ENCODE measurements at places on chromosomes 5 and 9.

GRCh38 chr5:69084195-69084594, 9.6 kb upstream of the SLC30A5 start:
- no peak for DNase-seq

DNA sequence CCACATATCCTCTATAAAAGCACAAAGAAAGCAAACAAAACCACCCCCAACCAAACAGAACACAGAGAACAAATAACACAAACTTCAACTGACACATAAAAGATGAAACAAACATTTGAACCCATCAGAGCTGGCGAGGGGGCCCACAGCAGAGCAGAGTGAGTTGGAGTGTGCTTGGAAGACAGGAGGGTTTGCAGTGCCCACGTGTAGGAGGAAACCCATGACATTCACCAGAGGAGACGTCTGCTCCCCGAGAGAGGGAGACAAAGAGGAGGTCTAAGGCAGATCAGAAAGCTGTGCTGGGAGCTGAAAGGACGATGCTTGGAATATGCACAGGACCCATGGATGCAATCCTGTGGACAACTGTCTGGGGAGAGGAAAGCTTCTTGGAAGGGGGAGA, 27.0 kb downstream of the MRPL36 start:
- DNase-seq: peak; percentile 72

DNA sequence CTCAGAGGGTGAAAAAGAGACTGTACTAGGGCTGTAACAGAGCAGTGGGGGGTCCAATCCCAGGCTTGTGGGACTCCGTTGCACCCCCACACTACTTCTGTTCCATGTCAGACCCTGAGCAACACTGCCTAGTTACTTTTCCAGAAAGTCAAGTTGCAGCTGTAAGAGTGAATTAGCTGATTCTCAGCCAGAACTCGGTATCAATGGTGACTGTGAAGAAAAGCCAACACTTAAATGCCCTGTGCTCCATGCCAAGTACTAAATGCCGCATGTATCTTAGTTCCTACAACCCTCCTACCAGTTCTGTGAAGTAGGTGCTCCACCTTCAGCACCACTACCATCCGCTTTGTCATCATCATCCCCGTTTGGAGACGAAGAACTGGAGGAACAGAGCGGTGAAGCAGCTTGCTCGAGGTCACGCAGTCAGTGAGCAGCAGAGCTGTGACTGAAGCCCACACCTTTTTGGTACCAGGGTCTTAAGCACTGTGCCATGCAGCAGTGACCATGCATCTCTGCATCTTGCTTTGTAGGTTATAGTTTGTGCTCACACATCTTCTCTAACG, 64.3 kb downstream of the NSG2 start:
- DNase-seq: no peak

DNA sequence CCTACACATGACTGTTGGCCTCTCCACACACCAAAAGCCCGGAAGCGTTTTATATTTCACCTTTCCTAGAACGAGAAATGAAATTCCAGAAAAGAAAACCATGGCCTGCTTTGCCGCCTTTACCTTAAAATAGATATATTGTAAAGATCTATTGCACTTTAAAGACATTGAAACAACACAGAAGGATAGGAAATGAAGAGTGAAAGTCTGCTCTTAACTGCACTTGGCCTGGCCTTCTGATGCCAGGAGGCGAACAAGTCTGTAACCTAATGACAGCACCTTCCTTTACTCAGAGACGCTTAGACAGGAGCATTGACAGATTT, 6.7 kb downstream of the PRDM6 start:
- no peak for DNase-seq

GRCh38 chr5:148776780-148777179, 49.6 kb upstream of the ADRB2 start:
- DNase-seq: peak; percentile 93

GRCh38 chr9:90855208-90855902, 53.7 kb downstream of the SYK start:
- no peak for DNase-seq

- DNase-seq: peak; percentile 91
Measured at GRCh38 chr9:109328978-109329637, 8.2 kb upstream of the EPB41L4B start.

- DNase-seq: no peak
Measured at GRCh38 chr5:133269691-133270090, 217.9 kb downstream of the HSPA4 start.

- DNase-seq: no peak
Measured at GRCh38 chr5:54637654-54638053, 120.1 kb downstream of the SNX18 start.

- DNase-seq: peak; percentile 69
Measured at GRCh38 chr5:177545487-177546257, 8.7 kb downstream of the FAM193B start.

DNA sequence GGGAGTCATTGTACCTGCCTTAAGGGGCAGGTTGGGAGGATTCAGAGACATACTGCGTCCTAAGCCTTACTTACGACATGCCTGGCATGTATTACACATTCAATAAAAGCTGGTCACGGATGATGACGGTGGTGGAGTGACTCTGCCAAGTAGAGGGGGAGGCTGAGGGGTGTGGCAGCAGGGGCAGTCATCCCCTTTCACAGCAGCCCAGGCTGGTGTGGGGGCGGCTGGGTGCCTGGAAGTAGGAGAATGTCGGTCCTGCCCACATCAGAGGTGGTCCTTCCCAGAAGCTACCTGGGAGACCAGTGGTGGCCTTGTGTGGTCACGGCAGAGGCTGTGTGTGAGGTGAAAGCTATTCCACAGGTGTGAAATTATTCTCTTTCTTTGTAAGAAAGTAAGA, 8.9 kb downstream of the ZBTB34 start:
- no peak for DNase-seq

GRCh38 chr9:133934482-133935232, 57.5 kb downstream of the VAV2 start:
- no peak for DNase-seq

GRCh38 chr9:135468854-135469521, 10.6 kb upstream of the PPP1R26 start:
- no peak for DNase-seq

DNA sequence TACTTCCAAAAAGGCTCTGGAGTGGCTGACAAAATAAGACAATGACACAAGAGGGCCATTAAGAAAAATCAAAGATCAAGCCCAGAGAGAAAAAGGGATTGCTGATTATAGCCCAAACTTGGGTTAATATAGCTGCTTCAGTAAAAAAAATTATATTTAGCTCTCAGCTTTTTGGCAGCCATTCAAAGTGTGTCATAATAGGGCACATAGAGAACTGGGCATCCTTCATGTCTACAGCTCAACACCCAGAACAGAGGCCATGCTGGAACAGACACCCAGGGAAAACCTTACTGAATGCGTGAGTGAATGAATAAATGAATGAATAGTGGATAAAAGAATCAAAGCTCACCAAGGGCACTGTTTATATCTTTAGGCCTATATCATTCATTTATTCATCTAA, 110.1 kb downstream of the SLIT3 start:
- peak; percentile 30 for DNase-seq

GRCh38 chr5:127358284-127358683, 67.7 kb downstream of the MEGF10 start:
- DNase-seq: peak; percentile 26

- no peak for DNase-seq
Measured at GRCh38 chr5:133969654-133970324, 1.4 kb upstream of the C5orf15 start.

Measured in AG20443 (cell line).